ENCODE measurements at places on chromosomes 2 and 18. TPM values are rescaled to one million over a fixed set of nuclear protein-coding genes. Genes with fewer than 3 reads are reported as not detected.
A peak's percentile ranks its signal among the peaks of the same experiment; 100 is the strongest.

The VWA3B gene
- total RNA-seq: not detected

The DSC2 gene
- total RNA-seq: 14.2 TPM

The TFCP2L1 gene
- 0.78 TPM for total RNA-seq

GRCh38 chr2:239955989-239956817 is 68.9 kb downstream of the NDUFA10 start:
- peaks cover 11% of the 10 kb centered on the region for H3K4me1 ChIP-seq
- no peak overlapping the region for H3K4me3 ChIP-seq
- no peaks in the 10 kb centered on the region for H3K27me3 ChIP-seq
- DNase-seq: no peak
- no peaks in the 10 kb centered on the region for H3K36me3 ChIP-seq

DNA sequence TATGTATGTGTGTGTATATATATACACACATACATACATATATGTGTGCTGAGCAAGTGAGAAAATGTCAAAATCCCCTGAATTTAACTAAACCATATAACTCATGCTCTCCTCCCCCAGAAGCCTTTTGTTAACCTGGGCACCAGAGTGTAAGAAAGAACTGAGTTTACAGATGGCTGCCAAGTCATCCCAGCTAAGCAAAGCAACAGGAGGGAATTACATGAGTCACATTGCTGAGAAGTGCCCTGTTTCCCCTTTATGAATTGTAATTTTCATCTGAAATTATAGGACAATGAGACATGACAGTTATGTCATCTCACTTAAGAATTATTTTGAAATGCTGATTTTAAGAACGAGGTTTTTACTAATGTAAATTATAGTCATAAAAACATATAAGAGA is 29.9 kb downstream of the SCN7A start:
- DNase-seq: no peak
- H3K27ac ChIP-seq: no peak overlapping the region
- no peaks in the 10 kb centered on the region for H3K4me1 ChIP-seq
- H3K27me3 ChIP-seq: no peaks in the 10 kb centered on the region
- no peak overlapping the region for H3K4me3 ChIP-seq

DNA sequence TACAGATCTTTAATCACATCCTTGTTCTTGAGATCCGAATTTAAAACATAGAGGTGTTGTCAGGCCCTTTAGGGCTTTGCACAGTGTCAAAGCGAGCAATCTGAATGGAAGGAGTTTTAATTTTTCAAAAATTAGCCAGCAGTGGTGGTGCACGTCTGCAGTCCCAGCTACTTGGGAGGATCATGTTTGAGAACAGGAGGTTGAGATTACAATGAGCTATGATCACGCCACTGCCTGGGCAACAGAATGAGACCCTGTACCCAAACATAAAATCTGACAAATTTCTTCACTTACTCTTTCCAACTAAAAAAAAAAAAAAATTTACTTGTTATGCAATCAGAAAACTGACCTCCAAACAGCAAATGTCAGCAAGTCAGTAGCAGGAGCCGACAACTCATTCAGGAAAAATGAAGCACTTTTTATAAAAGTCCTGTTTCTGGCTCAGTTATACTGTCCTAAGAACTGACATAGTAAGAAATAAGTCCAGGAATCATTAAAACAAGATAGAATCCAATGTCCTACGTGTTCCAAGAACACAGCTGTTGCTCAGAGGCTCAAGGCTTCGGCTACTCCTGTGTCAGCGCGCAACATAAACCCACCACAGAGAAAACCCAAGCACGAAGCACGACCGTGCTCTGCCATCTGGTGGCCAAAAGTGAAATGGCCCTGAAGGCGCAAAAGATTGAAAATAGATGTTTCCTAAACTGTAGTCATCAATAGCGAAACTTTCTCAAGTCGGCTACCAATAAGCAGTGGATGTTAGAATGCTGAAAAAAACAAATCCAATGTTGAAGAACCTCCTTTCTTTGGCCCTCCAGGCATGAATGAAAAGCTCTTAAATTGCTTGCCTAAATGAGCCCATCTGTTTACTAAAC is 138.1 kb downstream of the INO80D start:
- H3K27ac ChIP-seq: peak overlapping the region; percentile 41
- peak; percentile 80 for DNase-seq
- H3K4me1 ChIP-seq: peaks cover 23% of the 10 kb centered on the region
- no peaks in the 10 kb centered on the region for H3K27me3 ChIP-seq

DNA sequence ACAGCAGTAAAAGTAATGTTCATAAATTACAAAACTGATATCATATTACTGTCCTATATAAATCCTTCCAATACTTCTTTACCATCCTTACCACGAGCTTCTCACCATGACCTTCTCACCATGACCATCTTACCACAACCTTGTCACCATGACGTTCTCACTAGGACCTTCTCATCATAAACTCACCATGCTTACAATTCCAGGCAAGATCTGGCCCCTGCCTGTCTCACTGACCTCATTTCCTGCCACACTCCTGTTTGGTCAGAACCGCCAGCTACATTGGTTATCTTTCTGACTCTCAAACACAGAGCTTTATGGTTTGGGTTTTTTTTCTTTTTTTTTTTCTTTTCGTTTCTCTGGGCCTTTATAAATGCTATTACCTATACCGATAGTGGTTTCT is 827.6 kb downstream of the RNF144A start:
- H3K27me3 ChIP-seq: no peaks in the 10 kb centered on the region
- no peaks in the 10 kb centered on the region for H3K36me3 ChIP-seq
- H3K4me3 ChIP-seq: no peak overlapping the region
- DNase-seq: no peak

DNA sequence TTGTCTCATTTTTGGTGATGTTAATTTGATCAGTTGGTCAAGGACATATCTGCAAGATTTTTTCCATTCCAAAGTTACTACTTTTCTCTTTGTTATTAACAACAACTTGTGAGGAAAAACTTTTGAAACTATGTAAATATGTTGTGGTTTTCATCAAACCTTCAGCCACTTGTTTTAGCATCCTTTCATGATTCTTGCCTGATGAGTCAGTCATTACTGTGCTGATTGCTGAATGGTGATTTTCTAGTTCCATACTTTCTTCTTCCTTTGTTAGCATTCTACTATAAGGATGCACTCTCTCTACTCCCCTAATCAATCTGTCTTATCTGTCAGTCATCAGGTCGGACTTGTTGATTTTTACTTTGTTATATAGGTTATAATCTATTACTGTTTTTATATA is 10.9 kb downstream of the TMEM87B start:
- no peaks in the 10 kb centered on the region for H3K4me1 ChIP-seq
- no peak for DNase-seq
- no peaks in the 10 kb centered on the region for H3K27me3 ChIP-seq
- H3K36me3 ChIP-seq: peaks cover 69% of the 10 kb centered on the region
- no peak overlapping the region for H3K4me3 ChIP-seq

DNA sequence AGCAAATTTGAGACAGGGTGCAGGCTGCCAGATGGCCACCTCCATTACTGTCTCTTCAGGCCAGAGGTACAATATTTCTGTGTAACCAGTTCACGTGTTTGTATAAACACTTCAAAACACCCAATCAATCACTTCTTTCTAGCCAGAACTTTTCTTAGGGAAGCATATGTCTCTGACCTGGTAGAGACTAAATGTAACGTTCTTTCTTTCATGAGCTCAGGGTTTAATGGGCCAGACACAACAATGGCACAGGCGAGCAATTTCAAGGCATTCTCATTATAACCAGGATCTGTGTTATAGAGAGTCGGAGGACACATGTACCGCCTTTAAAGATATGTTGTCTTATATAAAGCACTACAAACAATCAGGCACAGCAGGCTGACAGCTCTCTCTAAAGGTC is 1846.4 kb upstream of the PIK3C3 start:
- H3K4me1 ChIP-seq: no peaks in the 10 kb centered on the region
- H3K4me3 ChIP-seq: no peak overlapping the region
- no peaks in the 10 kb centered on the region for H3K36me3 ChIP-seq
- no peaks in the 10 kb centered on the region for H3K27me3 ChIP-seq
- H3K27ac ChIP-seq: no peak overlapping the region

- H3K4me1 ChIP-seq: no peaks in the 10 kb centered on the region
- no peaks in the 10 kb centered on the region for H3K36me3 ChIP-seq
- DNase-seq: no peak
- no peaks in the 10 kb centered on the region for H3K27me3 ChIP-seq
Observed at GRCh38 chr2:12396699-12397098, 320.0 kb upstream of the TRIB2 start.

DNA sequence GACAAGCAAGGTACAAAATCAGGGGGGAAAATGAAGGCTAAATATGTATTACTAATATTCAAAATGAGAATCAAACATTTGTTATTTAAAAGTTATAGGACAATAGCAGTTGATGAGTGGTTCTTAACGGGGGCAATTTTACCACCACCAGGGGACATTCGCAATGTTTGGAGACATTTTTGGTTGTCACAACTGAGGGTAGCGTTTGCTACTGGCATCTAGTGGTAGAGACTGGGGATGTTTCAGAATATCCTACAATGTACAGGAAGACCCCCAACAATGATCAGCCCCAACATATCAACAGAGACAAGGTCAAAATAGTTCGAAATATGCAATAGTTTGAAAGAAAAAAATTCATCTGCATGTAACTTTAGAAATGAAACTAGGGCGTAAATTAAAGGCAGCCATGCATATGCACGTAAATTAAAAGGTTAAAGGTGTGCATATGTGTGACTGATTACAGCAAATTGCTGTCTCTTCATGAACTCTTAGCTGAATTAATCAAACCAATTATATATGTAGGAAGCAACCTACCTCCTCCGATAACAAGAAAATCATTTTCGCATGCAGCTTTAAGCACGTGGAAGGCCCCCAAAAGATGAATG is 61.2 kb upstream of the CUL3 start:
- no peaks in the 10 kb centered on the region for H3K27me3 ChIP-seq
- H3K27ac ChIP-seq: no peak overlapping the region
- peak; percentile 5 for DNase-seq
- H3K4me1 ChIP-seq: no peaks in the 10 kb centered on the region
- H3K36me3 ChIP-seq: no peaks in the 10 kb centered on the region
- no peak overlapping the region for H3K4me3 ChIP-seq
